ENCODE measurements at places on chromosomes 3 and 15.
A peak's percentile ranks its signal among the peaks of the same experiment; 100 is the strongest.

DNA sequence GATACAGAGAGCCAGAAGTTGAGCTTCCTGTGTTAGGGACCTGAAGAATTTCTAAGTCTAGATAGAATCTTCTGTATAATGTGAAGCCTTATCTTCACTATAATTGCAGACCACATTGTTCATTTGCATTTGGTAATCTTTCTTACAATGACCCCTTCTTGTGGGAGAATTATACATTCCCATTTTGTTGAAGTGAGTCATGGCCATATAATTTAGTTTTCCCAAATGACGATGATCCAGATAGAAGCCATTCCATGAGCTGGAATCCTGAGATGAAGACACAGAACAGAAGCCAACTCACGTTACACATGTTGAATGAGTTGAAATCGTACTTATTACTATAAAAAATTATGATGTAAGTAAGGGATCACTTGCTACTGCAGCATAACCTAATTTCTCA lies 187.8 kb downstream of the TUSC7 start:
- DNase-seq, result peak; percentile 22

- DNase-seq, result no peak
Measured at GRCh38 chr3:27554706-27555105, 70.5 kb upstream of the SLC4A7 start.

GRCh38 chr3:18649666-18650363 lies 224.7 kb upstream of the SATB1 start:
- no peak for DNase-seq

- DNase-seq, result no peak
Measured at GRCh38 chr3:128518587-128519490, 25.8 kb upstream of the GATA2 start.

DNA sequence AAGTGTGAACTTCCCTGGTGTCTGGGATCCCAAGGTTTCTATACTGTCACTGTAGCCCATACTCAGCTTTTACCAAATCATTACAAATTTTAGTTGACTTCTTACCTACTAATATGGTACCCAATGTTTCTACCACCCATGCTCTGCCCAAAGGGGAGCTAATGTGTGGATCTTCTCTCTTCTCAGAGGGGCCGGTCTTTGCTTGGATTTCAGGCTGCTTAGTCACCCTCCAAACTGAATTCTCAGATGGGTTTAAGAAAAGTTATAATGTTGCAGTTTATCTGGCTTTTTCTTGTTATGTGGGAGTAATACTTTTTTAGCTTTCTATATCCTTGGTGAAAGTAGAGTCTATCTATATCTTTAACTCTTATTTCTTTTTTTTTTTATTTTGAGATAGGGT lies 67.1 kb upstream of the AKAP13 start:
- DNase-seq, result no peak

DNA sequence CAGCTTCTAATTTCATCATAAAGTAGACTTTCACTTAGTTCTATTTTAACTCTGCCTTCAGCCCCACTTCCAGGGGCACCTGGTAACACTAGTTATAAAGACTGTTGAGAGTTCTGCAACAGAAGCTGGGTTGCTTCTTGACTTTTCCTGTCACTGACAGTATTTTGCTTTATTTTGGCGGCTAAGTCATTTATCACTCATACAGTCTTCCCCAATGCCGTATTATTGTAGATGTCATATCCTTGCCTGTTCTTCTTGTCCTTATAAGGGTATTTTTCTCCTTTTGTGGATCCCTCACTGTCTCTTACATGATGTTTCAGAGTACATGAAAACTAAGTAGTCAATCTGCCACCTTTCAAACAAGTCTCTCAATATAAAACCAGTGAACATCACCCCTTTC lies 369.0 kb upstream of the PPP2R3A start:
- DNase-seq, result no peak

GRCh38 chr3:16279010-16279801 lies 14.2 kb downstream of the OXNAD1 start:
- DNase-seq, result no peak

GRCh38 chr3:124075753-124076152 lies 83.8 kb upstream of the ROPN1 start:
- DNase-seq, result peak; percentile 71

DNA sequence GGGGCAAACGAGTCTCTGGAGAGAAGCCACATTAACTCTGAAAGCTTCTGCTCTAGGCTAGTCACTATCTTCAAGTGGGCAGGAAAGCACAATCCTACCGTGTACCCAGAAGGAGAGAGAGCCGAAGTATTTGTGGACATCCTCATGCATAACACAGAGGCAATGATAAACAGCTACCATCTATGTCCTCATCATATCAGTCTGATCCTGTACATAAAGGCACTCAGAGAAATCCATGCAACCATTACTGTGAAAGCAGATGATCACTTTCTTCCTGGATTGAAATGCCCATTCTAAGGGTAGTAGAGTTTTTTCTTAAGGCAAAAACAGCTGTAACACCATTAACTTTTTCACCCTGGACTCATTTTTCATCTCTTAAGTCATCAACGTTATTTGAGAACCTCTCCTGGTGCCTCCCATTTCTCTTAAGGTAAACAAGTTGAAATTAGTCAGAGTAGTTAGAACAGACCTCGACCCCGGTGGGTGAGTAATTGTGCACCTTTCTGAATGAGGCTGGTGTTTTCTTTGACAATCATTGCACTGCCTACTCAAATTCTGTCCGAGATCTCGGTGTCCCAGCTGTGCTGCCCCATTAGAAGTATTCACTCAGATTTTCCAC lies 327.4 kb downstream of the SHQ1 start:
- peak; percentile 94 for DNase-seq

DNA sequence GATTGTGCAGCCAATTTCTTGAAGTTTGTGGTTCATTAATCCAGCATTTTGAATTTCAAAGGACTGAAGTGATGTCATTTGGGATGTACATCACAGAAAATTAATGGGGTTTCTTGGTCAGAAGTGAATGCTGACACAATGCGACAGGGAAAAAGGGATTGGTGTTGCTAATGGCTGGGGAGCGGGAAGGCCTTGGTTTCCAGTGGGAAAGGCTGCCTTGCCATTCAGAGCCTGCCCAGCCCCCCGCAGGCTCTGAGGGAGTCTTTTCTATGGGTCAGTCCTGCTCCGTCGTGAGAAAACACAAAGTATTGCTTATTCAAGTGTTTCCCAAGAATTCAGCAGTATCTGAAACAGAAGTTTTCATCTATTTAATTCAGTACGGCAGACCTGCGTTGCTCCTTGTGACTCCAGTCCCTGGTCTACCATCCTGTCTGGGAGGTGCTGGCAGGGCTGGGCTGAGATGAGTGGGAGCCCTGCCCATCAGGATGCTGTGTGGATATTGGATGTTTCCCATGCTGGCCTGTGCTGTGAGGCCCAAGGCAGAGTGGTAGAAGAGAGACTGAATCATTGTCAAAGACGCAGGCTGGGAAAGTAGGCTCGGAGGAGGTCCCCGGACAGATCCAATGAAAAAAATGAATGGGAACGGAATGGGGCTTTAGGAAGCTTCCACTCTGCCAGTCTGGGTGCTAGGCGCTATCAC lies 111.2 kb upstream of the KLHL25 start:
- peak; percentile 57 for DNase-seq

DNA sequence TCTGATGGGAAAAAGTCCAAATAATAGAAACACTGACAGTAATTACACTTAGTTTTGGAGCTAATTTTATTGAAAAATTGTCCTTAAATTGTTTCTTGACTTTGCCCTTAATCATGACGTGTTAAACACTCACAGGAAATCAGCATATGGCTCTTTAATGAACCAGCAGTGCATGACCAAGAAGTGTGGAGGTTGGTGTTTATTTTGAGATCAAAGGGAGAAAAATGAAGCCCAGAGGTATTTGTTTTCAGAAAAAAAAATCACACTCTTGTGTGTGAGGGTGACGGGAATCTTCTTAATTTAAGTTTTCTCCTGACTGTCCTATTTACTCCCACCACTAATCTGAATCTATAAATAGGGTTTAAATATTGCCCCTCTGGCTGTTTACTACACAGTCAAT lies 28.8 kb upstream of the SYNM start:
- no peak for DNase-seq

DNA sequence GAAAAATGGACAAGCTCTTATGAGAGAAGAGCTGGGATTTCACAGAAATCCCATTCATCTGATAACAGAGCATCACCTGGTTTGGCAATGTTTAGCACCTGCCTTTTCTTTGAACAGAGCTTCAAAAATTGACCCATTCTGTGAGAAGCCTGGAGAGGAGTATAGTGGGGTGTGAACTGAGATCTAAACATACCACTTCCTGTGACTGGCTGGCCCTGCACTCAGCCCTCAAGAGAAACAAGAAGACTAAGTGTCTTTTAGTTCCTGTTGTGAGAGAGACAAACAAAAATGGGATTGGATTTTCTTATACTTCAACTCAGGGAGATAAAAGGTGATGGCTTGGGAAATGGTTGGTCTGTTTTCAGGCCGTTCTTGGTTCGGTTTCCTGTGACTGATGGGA lies 1060.2 kb downstream of the ROBO1 start:
- no peak for DNase-seq

DNA sequence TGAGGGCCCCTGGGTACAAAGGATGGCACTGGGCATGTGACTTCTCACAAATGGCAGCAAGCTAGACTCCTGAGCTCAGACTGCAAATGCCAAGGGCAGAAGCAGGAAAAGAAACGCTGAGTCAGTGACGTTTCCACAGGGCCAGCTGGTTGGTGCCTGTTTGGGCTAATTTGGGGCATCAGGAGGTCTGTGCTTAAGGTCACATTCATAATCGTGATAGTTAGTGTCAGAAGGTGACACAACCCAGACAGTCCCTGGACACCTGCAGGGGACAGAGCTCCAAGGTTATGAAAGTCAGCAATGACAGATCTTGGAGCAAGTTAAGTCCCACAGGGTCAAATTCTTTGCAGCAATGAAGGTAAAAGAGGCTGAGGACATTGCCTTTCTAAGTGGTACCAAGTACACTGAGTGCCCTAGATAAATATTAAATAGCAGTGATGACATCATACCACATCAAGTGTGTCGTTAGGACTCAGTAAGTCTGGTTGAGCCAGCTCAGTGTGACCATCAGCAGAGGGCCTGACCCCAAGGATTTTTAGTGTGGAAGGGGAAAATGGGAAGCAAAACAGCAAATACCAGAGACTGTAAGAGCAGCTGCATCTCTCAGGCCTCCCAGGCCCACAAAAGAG lies 556.9 kb upstream of the CFAP20DC start:
- no peak for DNase-seq

GRCh38 chr3:39122813-39123212 lies 15.3 kb downstream of the TTC21A start:
- DNase-seq, result no peak

- peak; percentile 11 for DNase-seq
Measured at GRCh38 chr3:69439643-69440270, 53.9 kb upstream of the FRMD4B start.

- no peak for DNase-seq
Measured at GRCh38 chr3:94305835-94306611, 243.2 kb downstream of the NSUN3 start.

GRCh38 chr3:43951813-43952212 lies 261.1 kb downstream of the ABHD5 start:
- DNase-seq, result no peak

Data from fibroblast of lung (primary cell).